ENCODE measurements at places on chromosomes 3 and 15. TPM values are rescaled to one million over a fixed set of nuclear protein-coding genes. Genes with fewer than 3 reads are reported as not detected.

Gene STXBP5L
- 0.40 TPM for total RNA-seq

Gene SNURF
- not detected for total RNA-seq

Gene GPR149
- total RNA-seq, result not detected

Gene CSTA
- total RNA-seq, result not detected

Gene RYR3
- total RNA-seq, result 9.7 TPM

Gene SPTBN5
- total RNA-seq, result 8.0 TPM

Gene CCDC39
- not detected for total RNA-seq

Gene SRGAP3
- 11.7 TPM for total RNA-seq

Gene MINAR1
- total RNA-seq, result 1.1 TPM

Gene CFAP100
- total RNA-seq, result not detected

Gene MAP1A
- 6.3 TPM for total RNA-seq

Gene PP2D1
- total RNA-seq, result not detected

Gene ABCC5
- 79.0 TPM for total RNA-seq

Gene COLQ
- total RNA-seq, result 0.68 TPM

Gene PIK3CB
- total RNA-seq, result 68.6 TPM

GRCh38 chr15:42171122-42171521 is 14.7 kb upstream of the PLA2G4F start:
- H3K27me3 ChIP-seq, result no peaks in the 10 kb centered on the region
- no peak overlapping the region for H3K4me3 ChIP-seq
- no peak for DNase-seq
- no peaks in the 10 kb centered on the region for H3K4me1 ChIP-seq
- H3K27ac ChIP-seq, result no peak overlapping the region

DNA sequence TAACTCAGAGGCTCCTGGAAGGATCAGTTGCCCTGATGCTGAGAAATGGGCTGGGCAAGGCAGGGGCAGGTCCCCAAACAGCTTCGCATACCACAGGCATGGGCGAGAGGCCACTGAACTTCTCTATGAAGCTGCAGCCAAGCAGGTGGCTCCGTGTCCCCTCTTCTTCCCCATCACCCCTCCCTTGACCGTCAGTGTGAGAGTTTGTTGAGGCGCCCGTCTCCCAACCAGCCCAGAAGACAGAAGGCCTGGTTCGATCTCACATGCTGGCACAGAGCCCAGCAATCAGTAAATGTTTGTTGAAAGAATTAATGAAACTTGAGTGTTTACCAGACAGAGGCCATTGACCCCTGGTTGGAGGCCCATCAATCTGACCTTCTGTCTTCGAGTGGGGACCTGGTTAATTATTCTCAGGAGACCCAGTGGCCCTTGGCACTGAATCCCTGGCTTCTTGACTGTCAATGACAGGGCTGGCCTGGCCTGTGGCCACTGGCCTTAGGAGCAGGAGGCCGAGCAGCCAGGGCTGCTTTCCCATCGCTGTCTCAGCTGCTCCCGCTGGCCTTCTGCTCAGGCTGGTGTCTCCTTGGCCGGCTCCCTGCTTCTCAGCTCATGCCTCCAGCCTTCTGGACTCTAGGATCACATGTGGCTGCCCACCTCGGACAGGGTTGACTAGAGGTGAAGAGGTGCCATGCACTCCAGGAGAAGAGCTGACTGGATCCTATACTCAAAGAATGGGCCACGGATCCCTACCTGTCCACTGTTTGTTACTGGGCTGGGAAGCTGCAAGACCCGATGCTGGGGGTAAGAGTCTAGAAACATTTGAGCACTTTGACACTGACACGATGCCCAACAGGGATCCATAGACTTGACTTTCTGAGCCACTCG is 113.4 kb downstream of the ASB7 start:
- no peaks in the 10 kb centered on the region for H3K27me3 ChIP-seq
- H3K4me3 ChIP-seq, result no peak overlapping the region
- H3K36me3 ChIP-seq, result no peaks in the 10 kb centered on the region
- peak; percentile 19 for DNase-seq

GRCh38 chr3:196639483-196640296 is at the start of gene NRROS:
TSS of gene NRROS (plus strand) at chr3:196639694. CDS start at chr3:196654540, 14,846 bp downstream.
- peaks cover 19% of the 10 kb centered on the region for H3K27me3 ChIP-seq
- H3K36me3 ChIP-seq, result no peaks in the 10 kb centered on the region
- peak; percentile 81 for DNase-seq

GRCh38 chr3:86245360-86245759 is 745.6 kb downstream of the VGLL3 start:
- H3K36me3 ChIP-seq, result no peaks in the 10 kb centered on the region
- H3K27me3 ChIP-seq, result no peaks in the 10 kb centered on the region
- no peaks in the 10 kb centered on the region for H3K4me1 ChIP-seq
- no peak overlapping the region for H3K27ac ChIP-seq
- H3K4me3 ChIP-seq, result no peak overlapping the region

GRCh38 chr3:16173283-16174025 is 1.0 kb upstream of the GALNT15 start:
- no peaks in the 10 kb centered on the region for H3K27me3 ChIP-seq
- peaks cover 16% of the 10 kb centered on the region for H3K4me1 ChIP-seq
- H3K27ac ChIP-seq, result peak overlapping the region; percentile 50
- H3K36me3 ChIP-seq, result no peaks in the 10 kb centered on the region
- H3K4me3 ChIP-seq, result no peak overlapping the region

GRCh38 chr3:156617145-156617544 is 57.2 kb upstream of the TIPARP start:
- no peak overlapping the region for H3K27ac ChIP-seq
- H3K4me1 ChIP-seq, result no peaks in the 10 kb centered on the region
- DNase-seq, result no peak
- no peaks in the 10 kb centered on the region for H3K27me3 ChIP-seq
- H3K36me3 ChIP-seq, result no peaks in the 10 kb centered on the region
- H3K4me3 ChIP-seq, result no peak overlapping the region

DNA sequence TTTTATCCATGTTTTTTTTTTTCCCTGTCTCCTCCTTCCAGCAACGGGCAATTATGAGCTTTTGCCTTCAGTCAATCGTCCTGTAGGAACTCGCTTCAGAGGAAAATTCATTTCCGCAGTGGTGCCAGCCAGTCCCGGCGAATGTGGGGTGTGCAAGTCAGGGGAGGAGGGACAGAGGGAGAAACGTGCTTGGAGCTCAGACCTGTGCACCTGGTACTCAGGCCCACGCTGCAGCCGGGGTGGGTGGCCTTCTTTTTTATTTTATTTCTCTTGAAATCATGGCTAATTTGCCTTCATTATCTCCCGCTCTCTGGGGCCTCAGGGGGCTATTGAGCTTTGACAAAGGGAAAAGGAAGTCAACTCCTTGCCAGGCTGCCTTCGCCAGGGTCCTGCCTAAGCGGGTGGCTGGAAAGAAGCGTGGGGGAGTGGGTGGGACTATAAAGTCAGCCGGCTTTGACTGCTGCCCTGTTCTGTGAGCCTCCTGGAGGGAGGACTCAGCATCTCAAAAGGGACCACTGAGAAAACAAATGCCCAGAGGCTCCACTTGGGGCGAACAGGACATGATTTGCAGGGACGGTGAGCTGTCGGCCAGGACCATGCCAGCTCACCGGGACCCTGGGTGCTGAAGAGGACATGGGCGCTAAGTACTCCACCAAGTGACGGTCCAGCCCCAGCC is 5.5 kb downstream of the GRIP2 start:
- H3K36me3 ChIP-seq, result no peaks in the 10 kb centered on the region
- no peak overlapping the region for H3K4me3 ChIP-seq

DNA sequence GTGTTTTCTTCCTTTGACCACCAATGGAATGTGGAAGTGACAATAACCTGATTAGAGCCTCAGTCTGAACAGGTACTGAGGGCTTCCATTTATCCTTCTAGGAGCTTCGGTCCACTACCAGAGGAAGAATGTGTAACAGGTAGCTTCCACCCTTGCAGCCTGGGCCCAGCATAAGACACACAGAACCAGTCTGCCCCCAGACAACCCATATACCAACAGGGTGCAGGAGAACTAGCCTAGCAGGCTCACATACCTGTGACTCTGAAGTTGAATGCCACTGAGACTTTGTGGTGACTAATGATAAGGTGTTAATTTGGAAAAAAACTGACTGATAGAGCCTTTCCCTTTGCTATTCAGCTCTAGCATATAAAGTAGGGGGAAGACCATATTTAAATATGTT is 166.2 kb downstream of the NEK10 start:
- H3K27ac ChIP-seq, result no peak overlapping the region
- no peaks in the 10 kb centered on the region for H3K36me3 ChIP-seq
- H3K27me3 ChIP-seq, result no peaks in the 10 kb centered on the region
- H3K4me1 ChIP-seq, result peaks cover 14% of the 10 kb centered on the region

DNA sequence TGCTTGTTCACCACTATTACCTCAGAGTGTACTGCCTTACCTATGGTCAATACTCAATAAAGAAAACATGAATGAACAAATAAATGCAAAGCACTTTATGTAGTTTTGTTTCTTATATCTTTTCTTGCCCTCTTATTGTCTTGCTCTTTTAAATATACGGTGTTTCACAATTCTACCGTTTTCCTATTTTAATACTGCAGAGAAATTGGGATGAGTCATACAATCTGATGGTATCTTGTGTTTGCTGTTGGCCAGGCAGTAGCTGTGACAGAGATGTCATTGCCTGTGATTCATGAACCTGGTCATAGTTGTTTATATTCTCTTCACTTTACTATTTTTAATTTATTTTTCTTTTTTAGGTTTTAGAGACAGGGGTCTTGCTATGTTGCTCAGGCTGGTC is 48.3 kb downstream of the SERP1 start:
- H3K27ac ChIP-seq, result no peak overlapping the region
- H3K27me3 ChIP-seq, result no peaks in the 10 kb centered on the region
- DNase-seq, result no peak
- H3K4me3 ChIP-seq, result no peak overlapping the region
- no peaks in the 10 kb centered on the region for H3K4me1 ChIP-seq
- H3K36me3 ChIP-seq, result no peaks in the 10 kb centered on the region

GRCh38 chr3:116848248-116848829 is 138.8 kb downstream of the TUSC7 start:
- no peaks in the 10 kb centered on the region for H3K27me3 ChIP-seq
- H3K4me1 ChIP-seq, result no peaks in the 10 kb centered on the region

DNA sequence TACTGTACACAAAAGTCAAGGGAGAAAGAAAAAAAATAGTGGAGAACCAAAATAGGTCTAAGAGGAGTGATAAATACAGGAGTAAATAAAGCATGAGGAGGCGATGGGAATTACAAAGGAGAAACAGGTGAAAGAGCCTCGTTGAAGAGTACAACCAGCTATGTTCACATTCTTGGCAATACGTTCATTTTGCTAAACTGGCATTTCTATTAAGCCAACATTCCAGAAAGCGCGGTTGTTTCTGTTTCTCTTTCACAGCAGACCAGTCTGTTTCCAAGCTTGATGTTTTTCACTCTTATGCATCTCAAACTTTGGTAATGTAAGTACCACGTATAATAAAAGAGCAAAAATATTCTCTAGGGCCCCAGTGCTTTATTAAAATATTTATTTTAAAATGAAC is 74.5 kb downstream of the NSUN3 start:
- no peaks in the 10 kb centered on the region for H3K36me3 ChIP-seq
- H3K27me3 ChIP-seq, result no peaks in the 10 kb centered on the region
- no peak for DNase-seq
- H3K27ac ChIP-seq, result no peak overlapping the region
- H3K4me1 ChIP-seq, result no peaks in the 10 kb centered on the region
- no peak overlapping the region for H3K4me3 ChIP-seq

DNA sequence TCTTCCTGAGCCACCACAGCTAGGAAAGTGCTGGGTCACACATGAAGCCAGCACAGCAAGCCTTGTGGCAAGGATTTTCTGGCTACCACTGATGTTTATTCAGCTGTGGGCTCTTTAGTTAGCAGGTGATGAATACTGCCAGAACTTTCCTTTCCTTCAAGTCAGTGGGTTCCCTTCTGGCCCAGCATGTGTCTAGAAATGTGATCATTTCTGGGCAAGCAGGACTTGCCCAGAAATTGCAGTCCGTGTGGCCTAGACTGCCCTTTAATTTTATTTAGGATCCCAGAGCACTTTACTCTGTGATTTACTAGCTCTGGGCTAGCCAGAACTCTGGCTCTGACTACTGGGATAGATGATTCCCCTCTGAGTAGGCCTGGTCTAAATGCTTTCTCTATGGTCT is 397.5 kb downstream of the ZIC4 start:
- no peaks in the 10 kb centered on the region for H3K27me3 ChIP-seq
- H3K36me3 ChIP-seq, result no peaks in the 10 kb centered on the region
- DNase-seq, result no peak
- H3K27ac ChIP-seq, result no peak overlapping the region
- H3K4me1 ChIP-seq, result no peaks in the 10 kb centered on the region
- no peak overlapping the region for H3K4me3 ChIP-seq

DNA sequence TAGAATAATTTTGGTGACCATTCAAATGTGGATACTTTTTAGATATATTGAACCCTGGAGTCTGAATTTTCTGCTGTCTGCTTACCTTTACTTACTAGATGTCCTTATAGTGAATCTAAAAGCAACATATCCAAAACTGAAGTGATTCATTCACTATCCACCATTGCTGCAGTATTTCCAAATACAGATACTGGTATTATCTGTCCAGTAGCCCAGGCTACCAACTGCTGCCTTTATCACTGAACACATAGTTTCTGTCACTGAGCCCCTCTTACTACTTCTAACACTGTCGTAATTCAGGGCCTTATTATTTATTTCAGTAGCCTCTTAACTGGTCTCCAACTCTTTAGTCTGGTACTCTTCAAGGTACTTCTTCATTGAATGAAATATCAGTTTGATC is 49.2 kb downstream of the SLMAP start:
- H3K4me1 ChIP-seq, result peaks cover 24% of the 10 kb centered on the region
- no peak overlapping the region for H3K27ac ChIP-seq
- no peaks in the 10 kb centered on the region for H3K36me3 ChIP-seq
- no peak overlapping the region for H3K4me3 ChIP-seq

DNA sequence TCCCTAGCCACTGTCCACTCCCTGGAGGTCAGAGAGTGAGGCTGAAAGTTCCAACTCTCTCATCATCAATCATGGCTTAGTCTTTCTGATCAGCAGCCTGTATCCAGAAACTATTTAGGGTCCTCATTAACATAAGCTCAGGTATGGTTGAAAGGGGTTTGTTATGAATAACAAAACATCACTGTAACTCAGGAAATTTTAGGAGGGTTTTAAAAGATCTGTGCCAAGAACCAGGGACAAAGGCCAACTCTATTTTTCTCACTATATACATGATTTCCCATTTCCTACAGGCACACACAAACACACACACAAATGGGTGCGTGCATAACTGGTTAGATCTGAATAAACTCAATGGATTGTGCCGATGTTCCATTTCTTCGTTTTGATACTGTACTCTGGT is 23.6 kb downstream of the STOML1 start:
- H3K36me3 ChIP-seq, result no peaks in the 10 kb centered on the region
- H3K27ac ChIP-seq, result no peak overlapping the region
- peaks cover under 1% of the 10 kb centered on the region for H3K27me3 ChIP-seq
- DNase-seq, result no peak
- H3K4me3 ChIP-seq, result no peak overlapping the region
- peaks cover 3% of the 10 kb centered on the region for H3K4me1 ChIP-seq

DNA sequence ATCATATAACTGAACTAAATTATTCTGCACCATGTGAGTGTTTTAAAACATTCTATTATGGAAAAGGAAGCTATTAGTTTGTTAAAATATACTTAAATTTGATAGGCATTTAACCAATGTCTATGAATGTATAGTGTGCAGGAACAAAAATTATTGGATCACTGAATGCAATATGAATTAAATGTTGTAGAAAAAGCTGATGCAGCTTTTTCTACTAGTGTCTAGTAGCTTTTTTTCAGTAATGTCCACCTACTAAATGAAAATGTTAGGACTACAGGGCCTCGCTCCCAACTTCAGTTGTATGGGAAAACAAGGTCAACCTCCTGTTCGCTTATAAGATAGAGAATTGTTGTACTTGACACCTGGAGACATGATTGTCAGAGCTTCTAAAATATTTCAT is 335.0 kb downstream of the MECOM start:
- H3K36me3 ChIP-seq, result no peaks in the 10 kb centered on the region
- H3K27me3 ChIP-seq, result no peaks in the 10 kb centered on the region
- no peaks in the 10 kb centered on the region for H3K4me1 ChIP-seq
